ENCODE measurements at places on chromosomes 2 and 18. TPM values are rescaled to one million over a fixed set of nuclear protein-coding genes. Genes with fewer than 3 reads are reported as not detected.

The HRH4 gene
- not detected for total RNA-seq

The CYS1 gene
- total RNA-seq: 2.8 TPM

The CSRNP3 gene
- total RNA-seq: 6.1 TPM

GRCh38 chr2:178386986-178387597 lies 63.9 kb downstream of the PRKRA start:
- no peak overlapping the region for H3K27ac ChIP-seq
- H3K4me3 ChIP-seq: no peak overlapping the region
- no peak for DNase-seq
- H3K36me3 ChIP-seq: no peaks in the 10 kb centered on the region

- no peaks in the 10 kb centered on the region for H3K4me1 ChIP-seq
- no peaks in the 10 kb centered on the region for H3K36me3 ChIP-seq
- H3K27ac ChIP-seq: no peak overlapping the region
These were observed 26.9 kb upstream of the FAHD2A start for GRCh38 chr2:95375532-95376150.

- H3K4me3 ChIP-seq: no peak overlapping the region
- no peak for DNase-seq
- no peak overlapping the region for H3K27ac ChIP-seq
- H3K27me3 ChIP-seq: no peaks in the 10 kb centered on the region
These were observed 481.9 kb downstream of the METTL4 start for GRCh38 chr18:2089396-2089795.

GRCh38 chr2:128632501-128632800 lies 313.8 kb upstream of the HS6ST1 start:
- H3K27me3 ChIP-seq: no peaks in the 10 kb centered on the region
- no peak overlapping the region for H3K27ac ChIP-seq
- no peak overlapping the region for H3K4me3 ChIP-seq
- no peak for DNase-seq
- no peaks in the 10 kb centered on the region for H3K36me3 ChIP-seq

Data from heart right ventricle (tissue), 16 donors.